HuH-7.5 (cell line): ENCODE measurements at places on chromosomes 12 and 14.

DNA sequence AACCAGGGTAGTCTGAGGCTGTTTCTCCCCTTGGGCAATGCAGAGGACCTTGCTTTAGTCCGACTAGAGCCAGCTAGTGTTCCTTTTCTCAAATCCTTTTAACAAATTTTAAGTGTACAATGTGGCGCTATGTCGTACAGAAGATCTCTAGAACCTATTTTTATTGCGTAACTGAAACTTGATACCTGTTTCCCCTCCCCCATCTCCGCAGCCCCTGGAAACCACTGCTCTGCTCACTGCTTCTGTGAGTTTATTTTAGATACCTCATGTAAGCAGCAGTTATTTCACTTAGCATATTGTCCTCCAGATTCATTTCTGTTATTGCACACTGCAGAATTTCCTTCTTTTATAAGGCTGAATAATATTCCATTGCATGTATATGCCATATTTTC lies 1092.3 kb downstream of the AACS start:
- no peak for DNase-seq

DNA sequence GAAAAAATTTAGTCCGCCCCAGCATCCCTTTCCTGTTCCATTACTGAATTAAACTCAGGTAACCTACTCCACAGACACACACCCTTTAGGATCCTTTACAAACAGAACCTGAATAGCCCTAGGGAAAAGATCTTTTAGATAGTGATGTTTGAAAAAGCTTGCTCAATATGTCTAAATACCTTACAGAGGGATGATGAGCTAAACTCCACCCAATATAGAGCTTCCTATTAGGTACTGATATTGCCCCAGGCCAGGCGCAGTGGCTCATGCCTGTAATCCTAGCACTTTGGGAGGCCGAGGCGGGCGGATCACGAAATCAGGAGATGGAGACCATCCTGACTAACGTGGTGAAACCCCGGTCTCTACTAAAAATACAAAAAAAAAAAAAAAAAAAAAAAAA lies 50.1 kb downstream of the FERMT2 start:
- DNase-seq: peak; percentile 15

DNA sequence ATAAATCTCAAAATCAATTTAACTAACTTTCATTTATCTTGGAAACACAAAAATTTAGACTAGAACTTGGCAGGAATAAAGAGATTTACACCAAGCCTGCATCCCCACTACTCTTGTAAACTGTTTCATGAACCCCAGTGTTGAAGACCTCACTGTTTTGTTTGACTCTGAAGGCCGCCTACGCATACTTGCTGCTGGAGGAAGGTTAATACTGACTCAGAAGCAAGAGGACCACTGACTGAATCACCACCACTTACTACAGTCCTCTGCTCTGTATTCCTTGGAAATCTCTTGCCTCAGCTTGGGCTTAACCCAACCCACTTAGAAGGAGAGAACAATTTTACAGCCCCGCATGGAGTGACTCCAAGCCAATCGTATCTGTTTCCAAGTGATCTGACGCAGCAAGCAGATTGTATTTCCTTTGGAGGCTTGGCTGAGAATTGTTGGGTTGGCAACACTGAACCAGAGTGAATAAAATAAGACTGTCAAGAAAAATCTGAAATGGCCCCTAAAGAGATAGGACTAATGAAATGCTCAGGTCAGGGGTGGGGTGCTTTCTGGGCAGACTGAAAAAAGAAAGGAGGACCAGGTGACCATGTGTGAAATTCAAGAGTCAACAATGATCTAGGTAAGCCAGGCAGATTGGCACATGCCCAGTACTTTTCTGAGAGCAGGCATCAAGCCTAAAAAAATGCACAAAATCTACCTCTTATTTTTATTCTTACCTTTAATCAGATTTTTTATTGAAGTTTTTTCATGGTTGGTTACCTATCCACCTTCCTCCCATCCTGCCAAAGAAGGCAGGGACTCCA lies 248.6 kb downstream of the ZFP36L1 start:
- no peak for DNase-seq

- no peak for DNase-seq
Measured at GRCh38 chr12:49955899-49956662, 5.5 kb downstream of the AQP2 start.

DNA sequence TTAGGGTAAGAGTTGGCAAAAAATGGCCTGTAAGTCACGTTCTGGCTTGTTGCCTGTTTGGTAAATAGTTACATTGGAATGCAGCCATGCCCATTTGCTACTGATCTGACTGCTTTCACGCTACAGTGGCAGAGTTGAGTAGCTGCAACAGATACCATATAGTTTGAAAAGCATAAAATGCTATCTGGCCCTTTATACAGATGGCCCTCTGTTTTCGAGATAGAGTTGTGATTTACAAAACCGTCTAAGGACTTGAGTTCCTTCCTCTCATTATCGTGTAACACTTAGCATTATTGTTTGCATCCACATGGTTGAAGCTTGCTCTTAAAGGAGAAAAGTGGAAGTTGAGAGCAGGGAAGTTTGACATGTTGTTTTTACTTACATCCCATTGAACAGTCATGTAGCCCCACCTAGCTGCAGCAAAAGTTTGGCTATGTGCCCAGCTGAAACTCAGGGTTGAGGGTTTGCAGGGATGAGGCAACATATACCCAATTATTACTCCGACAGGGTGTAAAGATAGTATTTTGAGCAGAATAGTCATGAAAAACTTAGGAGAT lies 11.3 kb upstream of the SCFD1 start:
- peak; percentile 46 for DNase-seq

DNA sequence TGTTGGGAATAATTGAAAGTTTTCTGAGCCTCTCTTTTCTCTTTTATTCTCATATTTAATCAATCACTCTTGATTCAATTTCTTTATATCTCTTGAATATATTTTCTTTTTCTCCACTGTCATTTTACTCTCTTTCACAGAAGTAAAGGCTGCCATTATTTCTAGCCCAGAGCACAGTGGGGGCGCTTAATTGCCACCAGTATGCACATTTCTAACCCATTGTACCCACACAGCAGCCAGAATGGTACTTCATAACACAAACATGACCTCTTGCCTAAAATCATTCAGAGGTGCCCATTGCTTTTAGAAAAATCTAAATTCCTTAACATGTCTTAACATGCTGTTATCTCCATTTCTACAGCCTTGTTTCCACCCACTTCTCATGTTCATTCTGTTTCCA lies 190.2 kb upstream of the LMO3 start:
- DNase-seq: no peak

GRCh38 chr12:57473392-57473791 lies 6.3 kb downstream of the ARHGAP9 start:
- no peak for DNase-seq

DNA sequence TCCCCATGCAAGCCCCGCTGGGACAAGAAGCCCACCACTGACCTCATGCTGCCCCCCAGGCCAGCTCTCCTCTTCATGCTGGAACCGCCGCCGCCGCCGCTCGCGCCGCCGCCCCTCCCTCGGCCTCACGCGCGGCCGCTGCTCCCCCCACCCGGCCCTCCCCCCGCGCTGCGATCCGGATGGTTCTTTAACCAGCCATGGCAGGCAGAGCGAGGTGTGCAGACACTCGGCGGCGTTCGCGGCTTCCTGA lies at the start of gene DCAF5:
TSS of gene DCAF5 (minus strand) at position 218 of the 250 bp plus-strand sequence. CDS start at position 77, 141 bp downstream.
- no peak for DNase-seq
